ENCODE measurements at places on chromosomes 13 and 19. TPM values are rescaled to one million over a fixed set of nuclear protein-coding genes. Genes with fewer than 3 reads are reported as not detected.

DNA sequence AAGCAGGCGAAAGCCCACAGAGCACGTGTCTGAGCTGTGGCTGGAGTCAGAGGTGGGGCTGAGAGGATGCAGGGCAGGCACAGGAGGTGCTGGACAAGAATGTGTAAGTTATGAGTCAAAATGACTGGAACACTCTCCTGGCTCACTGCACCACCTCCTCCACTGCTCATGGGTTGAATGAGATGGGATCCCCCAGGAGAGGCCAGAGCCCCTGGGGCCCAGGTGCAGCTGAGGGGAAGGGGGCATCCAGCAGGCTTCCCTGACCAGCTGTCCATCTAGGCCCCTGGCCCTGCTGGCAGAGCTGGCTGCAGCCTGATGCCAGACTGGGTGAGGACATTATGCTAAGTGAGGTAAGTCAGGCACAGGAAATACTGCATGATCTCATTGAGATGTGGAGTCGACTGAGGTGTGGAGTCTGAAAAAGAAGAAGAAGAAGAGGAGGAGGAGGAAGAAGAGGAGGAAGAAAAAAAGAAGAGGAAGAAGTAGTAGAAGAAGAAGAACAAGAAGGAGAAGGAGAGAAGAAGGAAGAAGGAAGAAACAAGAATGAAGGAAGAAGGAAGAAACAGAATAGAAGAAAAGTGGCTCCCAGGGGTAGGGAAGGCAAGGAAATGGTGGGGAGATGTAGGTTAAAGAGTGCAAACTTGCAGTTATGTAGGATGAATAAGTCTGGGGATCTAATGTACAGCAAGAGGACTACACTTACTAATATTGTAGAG, 747.4 kb downstream of the UQCRFS1 start:
- DNase-seq = no peak

DNA sequence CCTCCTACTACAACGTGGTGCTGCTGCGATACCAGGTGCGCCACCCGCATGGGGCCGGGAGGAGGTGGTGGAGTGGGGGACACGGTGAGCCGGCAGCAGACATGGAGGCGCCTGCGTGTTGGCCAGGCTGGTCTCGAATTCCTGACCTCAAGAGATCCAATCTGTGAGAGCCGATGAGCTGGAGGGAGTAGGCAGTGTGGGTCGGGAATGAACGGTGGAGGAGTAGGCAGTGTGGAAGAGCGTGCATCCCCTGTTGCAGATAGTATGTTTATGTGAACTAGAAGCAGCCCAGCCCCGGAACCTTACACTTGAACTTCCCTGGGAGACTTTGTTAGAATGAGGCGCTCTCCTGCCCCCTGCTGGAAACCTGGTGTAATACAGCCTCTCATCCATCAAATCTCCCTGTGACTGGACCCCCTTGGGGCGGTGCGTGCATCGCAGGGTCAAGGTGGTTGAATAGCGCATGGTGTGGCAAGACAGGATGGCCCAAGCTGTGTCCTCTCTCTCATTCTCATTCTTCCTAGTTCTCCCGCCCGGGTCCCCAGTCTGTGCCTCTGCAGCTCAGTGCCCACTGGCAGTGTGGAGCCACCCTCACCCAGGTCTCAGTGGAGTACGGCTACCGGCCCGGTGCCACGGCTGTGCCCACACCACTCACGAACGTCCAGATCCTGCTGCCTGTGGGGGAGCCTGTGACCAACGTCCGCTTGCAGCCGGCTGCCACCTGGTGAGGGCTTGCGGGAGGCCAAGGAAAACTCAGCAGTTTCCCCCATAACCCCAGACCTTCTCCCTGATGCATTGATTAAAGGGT, 10.5 kb upstream of the B3GNT3 start:
- peak; percentile 95 for DNase-seq

DNA sequence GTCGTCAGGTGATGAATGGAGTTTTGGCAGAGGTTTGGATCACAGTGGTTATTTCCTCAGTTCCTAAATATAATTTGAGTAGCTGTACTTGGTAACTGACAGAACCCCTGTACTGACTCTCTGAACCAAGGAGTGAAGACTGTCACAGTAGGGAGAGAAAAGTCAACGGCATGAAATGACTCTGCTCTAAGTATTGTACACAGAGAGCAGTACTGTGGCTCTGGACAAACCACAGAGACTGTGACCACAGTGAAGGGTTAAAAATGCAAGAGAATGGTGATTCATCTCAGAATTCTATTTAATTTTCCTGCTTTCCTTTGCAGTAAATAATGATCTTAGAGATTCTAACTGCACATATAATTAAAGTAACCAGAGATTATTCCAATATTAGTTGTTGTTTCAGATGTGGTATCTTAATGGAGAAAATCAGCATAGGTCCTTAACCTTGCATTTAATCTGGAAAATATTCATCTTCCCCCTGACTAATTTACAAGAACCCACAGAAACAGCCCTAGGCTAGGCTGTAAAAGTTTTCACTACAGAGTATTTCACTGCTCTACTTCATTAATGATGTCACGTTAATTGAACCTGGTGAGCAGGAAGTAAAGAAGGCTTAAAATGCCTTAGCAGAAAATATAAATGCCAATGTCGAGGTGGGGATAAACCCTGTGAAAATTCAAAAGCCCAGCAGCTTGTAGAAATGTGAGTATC, 221.9 kb downstream of the LIG4 start:
- DNase-seq = no peak

DNA sequence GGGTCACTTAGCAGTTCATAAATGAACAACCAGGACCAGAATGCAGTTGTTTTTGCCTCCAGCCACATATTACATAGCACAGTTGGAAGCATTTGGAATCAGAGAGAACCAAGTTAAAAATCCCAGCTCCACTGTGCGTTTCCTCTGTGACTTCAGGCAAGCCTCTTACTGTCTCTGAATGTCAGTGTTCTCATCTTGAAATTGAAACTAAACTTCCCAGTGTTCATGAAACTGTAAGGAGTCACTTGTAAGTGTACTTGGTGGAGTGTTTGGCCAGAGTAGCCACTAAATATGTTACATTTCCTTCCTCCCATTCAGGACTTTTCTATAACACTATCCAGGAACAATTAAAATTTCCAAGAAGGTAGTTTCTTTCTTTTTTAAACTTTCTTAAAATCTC, 276.8 kb downstream of the KCNRG start:
- DNase-seq = no peak

DNA sequence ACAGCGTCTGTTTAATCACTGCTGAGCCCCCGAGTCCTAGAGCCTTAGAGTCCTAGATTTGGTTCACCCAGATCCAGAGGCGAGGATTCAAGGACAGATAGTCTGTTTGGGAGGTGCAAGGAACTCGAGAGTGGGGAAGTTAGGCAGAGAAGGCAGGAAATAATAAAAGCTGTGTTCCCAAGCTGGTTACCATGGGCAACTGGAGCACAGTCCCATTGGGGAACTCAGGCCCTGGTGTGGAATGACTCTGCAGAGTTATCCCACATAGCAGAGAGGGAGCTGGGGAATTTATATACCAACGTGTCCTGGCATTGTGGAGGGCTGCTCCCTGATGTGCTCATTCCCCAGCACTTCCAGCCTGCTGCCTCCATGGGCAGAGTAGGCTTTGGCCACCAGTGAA, 9.7 kb downstream of the IGSF23 start:
- DNase-seq = no peak

DNA sequence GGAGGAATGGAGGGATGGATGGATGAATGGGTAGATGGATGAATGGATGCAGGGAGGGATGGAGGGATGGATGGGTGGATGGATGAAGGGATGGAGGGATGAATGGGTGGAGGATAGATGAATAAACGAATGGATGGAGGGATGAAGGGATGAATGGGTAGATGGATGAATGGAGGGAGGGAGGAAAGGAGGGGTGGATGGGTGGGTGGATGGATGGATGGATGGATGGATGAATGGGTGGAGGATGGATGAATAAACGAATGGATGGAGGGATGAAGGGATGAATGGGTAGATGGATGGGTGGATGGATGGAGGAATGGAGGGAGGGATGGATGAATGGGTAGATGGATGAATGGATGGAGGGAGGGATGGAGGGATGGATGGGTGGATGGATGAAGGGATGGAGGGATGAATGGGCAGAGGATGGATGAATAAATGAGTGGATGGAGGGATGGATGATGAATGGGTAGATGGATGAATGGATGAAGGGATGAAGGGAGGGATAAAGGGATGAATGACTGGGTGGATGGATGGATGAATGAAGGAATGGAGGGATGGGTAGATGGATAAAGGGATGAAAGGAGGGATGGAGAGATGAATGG, 33.0 kb upstream of the TPM4 start:
- DNase-seq = no peak

DNA sequence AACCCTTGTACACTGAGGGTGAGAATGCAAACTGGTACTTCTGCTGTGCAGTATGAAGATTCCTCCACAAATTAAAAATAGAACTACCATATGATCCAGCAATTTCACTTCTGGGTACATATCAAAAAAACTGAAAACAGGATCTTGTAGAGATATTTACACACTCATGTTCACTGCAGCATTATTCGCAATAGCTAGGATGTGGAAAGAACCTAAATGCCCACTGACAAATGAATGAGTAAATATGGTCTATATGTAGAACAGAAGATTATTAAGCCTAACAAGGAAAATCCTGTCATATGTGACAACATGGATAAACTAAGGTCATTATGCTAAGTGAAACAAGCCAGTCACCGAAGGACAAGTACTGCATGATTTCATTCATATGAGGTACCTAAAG, 304.7 kb downstream of the ENOX1 start:
- no peak for DNase-seq

GRCh38 chr19:1908364-1908678, 3.1 kb downstream of the ADAT3 start:
- no peak for DNase-seq

DNA sequence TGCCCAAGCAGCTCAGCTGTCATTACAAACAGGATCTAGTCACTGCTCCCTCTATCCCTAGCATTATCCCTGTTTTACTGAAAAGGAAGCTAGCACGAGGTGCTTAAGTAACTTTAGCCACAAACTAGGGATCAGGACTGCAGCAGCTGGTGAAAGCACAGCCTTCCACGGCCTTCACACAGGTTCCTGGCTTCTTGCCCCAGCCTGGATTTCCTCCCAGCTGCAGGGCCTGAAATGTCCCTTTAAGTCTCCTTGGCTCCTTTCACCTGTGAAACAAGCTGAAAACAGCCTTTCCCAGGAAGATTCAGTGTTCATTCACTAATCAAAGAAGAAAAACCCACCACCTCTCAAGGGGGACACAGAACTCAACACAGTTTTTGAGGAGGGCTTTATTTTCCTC, 754.5 kb downstream of the DIAPH3 start:
- DNase-seq = no peak

GRCh38 chr19:42926781-42927180, 9.1 kb upstream of the PSG6 start:
- DNase-seq = no peak

DNA sequence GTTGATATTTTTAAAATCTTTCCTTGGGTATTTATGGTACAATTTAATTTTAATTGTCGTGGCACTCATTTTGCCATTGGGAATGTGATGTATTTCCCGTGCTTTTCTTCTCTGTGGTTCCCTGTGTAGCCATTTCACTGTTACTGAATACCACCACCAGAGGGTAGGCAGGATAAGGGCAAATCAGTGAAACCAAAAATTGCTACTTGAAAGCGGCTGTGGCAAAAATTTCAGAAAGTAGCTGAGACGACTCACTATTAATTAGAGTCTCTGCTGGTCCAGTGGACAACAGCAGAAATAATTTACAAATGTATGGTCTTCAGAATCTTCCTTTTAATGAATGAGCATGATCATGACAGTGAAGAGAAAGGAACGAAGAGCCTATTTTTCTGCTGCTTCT, 34.4 kb upstream of the MIR17HG start:
- DNase-seq = peak; percentile 9

DNA sequence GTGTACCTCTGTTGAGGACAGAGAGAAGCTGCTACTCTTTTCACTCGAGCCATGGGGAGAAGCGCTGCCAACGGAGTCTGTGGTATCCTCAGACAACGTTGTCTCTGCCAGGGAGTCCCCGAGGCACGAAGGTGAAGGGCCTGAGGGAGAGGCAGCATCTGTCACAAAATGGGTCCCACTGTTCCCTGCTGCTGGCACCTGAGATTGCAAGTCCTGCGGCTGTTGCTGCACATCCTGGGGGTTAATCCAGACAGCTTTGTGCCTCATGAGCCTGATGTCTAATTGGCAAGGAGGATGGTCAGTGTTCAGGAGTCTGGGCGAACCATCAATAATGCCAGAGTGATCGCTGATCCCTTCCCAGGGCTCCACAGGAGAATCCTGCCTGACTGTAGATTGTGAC, 15.0 kb downstream of the RUBCNL start:
- no peak for DNase-seq

CGB3 gene
- not detected for total RNA-seq

CACTIN gene
- 44.0 TPM for total RNA-seq

PROSER3 gene
- 14.0 TPM for total RNA-seq

WDR87 gene
- total RNA-seq = not detected

PLPP2 gene
- 98.2 TPM for total RNA-seq

NLRP4 gene
- not detected for total RNA-seq

DNA sequence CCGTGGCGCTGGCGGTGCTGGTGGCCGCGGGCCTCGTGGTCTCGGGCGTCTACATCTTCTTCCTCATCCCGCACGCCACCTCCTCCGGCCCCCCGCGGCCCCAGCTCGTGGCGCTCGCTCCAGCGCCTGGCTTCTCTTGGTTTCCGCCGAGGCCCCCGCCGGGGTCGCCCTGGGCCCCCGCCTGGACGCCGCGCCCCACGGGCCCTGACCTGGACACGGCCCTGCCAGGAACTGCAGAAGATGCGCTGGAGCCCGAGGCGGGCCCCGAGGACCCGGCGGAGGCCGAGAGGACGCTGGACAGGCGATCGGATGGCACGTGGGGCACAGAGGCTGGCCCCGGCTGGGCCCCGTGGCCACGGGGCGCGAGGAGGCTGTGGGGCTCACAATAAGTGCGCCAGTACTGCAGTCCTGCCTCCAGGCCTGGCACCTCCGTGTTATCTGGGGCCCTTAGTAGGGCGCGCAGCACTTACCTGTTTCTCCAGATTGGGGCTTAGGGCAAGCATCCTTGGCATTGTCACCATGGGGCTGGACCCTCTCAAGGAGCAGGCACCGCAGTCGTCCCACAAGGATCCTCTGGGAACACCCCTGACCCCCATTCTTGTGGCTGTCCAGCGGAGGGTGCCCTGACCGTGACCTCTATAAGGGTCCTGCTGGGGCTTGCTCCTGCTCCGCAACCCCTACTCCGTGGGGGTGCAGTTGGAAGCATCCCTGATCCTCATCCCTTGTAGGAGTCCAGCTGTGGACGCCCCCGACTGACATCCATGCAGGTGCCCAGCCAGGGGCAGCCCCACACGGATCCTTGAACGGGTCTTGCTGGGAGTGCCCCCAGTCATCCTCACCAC, 1.5 kb downstream of the RNF225 start:
- DNase-seq = peak; percentile 77

GRCh38 chr19:34261334-34262109, 7.2 kb downstream of the GARRE1 start:
- no peak for DNase-seq

RFPL4A gene
- not detected for total RNA-seq

All from H7 (cell line).